ENCODE measurements at places on chromosomes 16 and 17.

DNA sequence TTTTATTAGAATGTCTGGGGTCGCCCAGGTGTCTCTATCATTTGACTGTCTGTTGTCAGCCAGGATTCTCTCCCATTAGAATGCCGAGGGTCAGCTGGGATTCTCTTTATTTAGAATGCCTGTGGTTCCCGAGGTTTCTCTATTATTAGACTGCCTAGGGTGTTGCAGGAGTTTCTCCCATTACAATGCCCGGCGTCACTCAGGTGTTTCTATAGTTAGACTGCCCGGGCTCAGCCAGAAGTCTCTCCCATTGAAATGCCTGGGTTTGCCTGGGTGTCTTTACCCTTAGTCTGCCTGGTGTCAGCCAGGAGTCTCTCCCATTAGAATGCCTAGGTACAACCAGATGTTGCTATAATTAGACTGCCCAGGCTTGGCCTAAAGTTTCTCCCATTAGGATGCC lies 2252.0 kb downstream of the TP53TG3F start:
- DNase-seq, result no peak

- no peak for DNase-seq
These were observed 94.3 kb downstream of the CYLD start for GRCh38 chr16:50836121-50836621.

DNA sequence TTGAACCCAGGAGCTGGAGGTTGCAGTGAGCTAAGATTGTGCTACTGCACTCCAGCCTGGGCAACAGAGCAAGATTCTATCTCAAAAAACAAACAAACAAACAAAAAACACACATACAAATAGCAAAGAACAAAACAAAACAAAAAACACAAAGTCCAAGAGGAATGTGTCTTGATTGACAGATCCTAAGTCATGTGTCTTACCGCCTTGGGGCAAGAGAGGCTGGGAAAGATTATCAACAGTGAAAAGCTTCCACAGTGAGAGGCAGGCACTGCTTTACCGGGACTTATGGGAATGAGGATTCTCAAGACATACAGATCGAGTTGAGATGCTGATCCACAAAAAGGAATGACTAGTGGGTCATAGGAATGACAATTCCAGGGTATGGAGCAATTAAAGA lies 62.7 kb upstream of the GAS7 start:
- DNase-seq, result no peak

DNA sequence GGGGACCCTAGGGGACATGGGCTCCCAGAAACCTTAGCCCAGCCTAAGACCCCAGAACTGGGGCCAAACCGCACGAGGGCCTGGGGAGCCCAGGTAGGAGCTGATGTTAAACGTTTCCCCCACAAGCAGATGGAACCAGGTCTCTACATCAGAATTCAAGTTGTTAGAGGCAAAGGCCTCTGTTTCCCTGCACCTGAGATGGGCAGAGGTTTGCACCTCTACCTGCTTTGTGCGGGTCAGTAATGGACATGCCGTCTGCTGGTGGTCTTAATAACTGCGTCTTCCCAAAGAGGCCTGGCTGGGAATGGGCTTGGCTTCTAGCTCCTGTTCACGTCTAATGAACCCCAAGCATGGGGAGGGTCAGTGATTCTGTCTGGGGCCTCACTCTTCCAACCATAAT lies 79.1 kb downstream of the NDE1 start:
- no peak for DNase-seq

DNA sequence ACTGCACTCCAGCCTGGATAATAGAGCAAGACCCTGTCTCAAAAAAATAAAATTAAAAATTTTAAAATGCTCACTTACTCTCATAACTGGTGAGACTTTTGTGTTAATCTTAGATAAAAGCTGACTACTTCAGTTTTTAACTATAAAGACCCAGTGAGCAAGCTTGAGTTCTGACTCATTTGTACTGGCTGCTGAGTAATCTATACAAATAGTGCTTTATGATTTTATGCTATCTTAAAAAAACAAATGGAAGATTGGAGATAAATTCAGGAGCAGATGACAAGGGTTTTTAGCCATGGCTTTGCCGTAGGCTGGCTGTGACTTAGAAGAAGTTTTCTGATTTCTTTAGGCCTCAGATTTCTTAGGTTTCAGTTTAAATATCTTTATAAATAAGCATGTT lies 30.5 kb downstream of the SNTB2 start:
- DNase-seq, result peak; percentile 45

GRCh38 chr17:81385320-81386111 lies 9.7 kb upstream of the BAHCC1 start:
- no peak for DNase-seq

DNA sequence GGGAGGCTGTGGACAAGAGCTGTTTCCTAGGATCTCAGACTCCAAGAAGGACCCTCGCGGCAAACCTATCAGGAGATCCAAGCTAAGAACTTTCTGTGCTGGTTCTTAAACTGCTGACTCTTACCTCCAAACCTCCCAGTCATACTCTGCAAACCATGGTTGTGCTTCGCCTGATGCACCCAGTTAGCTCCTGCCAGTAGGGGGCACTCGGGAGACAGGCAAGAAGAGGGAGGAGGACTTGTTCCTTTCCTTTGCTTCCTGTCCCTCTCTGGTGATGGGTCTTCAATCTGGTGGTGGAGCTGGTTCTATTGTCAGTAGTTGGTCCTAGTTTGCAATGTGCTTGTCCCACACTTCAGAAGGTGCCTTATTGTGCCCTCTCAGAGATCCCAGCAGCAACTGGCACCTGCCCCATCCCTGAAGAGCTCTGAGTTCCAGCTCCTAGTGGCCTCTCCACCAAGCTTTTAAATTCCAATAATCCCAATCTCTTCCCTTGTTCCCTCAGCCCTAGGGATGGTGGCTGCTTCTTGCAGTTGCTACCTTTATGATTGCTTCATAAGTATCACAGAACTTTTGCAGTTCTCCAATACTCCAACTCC lies 113.5 kb upstream of the RPL38 start:
- no peak for DNase-seq

DNA sequence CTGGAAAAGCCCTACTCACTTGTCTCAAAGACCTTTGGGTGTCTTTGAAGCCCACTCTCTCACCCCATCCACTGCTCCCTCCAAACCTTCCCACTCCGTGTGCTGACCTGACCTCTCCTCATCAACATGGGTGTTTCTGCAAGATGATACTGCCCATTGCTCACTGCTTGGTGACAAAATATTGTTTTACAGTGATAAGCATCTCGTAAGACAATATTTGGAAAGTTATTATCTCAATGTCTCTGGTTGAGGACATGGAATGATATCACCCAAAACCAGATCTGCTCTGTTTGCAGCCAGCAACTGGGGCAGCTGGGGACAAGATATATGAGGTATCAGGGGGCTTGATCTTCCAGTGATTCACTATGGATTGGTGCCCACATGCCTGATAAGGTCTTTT lies 195.8 kb downstream of the SALL1 start:
- no peak for DNase-seq

- no peak for DNase-seq
These were observed 3.3 kb downstream of the PRSS53 start for GRCh38 chr16:31085411-31085810.

DNA sequence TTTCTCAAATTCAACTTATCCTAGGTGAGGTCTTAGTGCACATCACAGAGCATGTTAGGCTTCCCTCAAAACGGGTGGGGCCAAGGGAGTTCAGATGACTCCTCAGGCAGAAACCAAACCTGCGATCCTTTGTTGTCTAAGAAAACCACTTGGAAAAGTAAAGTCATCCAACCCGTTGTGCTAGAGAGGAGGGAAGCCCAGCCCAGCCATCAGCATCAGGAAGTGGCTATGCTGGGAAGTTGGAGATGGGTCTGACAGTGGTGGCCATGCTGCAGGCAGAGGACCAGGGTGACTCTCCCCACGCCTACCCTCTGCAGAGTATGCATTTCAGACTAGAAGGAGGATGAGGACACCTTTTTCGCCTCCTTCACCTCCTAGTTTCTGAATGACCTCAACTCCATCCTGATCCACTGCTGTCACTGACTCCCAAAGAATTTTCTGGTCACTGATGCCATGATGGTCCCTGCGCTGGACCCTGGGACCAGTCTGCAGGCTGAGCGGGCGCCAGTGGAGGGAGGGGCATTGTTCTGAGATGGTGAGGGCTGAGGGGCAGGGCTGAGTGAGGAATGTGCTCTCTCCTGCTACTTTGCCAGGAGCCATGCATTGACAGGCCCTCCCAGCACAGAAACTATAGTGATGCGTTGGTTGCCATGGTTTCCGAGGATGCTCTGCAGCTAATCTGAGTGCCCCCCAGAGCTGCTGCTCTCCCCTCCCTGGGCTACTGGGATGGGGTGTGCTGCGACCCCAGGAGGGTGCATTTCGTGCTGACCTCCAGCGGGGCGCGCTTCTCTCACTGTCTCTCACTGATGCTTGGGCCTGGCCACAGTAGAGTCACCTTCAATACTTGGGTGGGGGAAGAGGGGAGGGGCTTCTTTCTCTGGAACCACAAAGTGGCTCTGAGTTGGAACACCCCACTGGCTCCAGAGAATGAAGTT lies 20.4 kb downstream of the ALOX12B start:
- no peak for DNase-seq

- DNase-seq, result no peak
These were observed 1.2 kb upstream of the FGF11 start for GRCh38 chr17:7437950-7438614.

GRCh38 chr16:17343028-17343427 lies 127.7 kb downstream of the XYLT1 start:
- DNase-seq, result no peak

- no peak for DNase-seq
These were observed 532 bp downstream of the ARRB2 start for GRCh38 chr17:4710693-4711634.

DNA sequence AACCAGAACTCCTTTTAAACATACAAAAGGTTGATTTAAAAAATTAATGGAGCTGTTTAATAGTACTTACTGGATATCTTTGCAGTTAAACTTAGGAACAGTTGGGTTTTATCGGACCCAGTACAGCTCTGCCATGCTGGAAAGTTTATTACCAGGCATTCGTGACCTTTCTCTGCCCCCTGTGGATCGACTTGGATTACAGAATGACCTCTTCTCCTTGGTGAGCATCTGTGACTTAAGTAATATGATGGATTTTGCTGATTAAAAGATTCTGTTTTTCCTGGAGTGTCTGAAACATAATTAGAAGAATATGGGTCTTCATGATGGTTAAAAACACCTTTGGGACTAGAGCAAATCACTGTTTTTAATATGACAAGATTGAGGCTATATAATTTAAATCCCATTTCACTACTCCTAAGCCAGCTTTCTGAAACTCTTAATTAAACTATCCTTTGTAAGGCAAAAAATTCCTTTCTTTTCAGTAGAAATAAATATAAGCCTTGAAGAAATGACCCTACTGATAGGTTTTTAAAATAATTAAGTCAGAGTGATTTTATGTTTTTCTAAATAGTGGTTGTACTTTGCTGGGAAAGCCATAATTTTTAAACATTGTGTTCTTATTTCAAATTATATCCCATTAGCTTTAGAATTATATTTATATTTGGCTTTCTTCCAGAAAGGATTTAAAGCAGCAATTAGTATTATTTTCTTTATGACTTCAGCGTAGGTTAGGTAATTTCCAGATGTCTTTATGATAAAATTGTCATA lies 45.7 kb upstream of the KPNB1 start:
- DNase-seq, result no peak

- DNase-seq, result no peak
These were observed 3.4 kb downstream of the MAP3K14 start for GRCh38 chr17:45313421-45313771.

DNA sequence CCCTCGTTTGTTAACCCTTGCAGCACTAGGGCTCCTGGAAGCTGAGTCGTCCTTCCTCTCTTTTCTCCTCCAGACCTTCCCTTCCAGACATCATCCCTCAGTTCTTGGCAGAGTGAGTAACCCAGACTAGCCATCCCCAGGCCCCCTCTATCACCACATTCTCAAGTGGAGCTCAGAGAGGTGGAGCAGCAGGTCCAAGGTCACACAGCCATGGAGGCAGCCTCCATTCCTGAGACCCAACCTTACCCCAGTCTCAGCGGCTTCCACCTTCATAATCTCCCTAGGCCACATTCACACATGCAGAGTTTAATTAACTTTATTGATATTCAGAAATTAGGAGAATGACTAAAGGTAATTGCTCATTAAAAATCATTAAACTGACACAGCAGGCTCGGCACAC lies 3.0 kb downstream of the SEZ6 start:
- DNase-seq, result no peak

DNA sequence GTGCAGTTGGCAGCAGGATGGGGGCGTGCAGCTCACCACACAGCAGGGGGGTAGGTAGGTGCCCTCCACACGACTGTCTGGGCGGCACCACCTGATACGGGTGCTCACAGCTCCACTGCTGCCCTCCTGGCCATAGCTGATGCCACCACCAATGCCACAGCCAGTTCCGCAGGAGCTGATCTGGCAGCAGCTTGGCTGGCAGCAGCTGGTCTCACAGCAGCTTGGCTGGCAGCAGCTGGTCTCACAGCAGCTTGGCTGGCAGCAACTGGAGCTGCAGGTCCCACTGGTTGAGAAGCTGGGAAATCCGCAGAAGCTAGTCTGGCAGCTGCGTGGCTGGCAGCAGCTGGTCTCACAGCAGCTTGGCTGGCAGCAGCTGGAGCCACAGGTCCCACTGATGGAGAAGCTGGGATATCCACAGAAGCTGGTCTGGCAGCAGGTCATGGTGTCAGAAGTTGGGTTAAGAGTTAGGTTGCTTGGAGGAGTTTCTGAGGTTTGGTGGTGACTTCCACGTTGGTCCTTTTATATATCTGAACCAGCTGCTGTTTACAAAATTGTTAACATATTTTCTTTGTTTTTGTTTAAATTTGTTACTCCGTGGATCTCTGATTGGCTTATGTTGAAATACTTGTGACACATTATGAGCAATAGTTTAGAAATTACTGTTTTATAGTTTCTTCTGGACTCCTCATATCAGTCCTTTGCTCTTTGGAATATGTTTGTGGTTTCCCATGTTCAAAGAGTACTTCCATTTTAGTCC lies at the start of gene KRTAP1-5:
TSS of gene KRTAP1-5 (minus strand) at position 494 of the 757 bp plus-strand sequence. CDS start at position 441, 53 bp downstream.
- DNase-seq, result no peak

DNA sequence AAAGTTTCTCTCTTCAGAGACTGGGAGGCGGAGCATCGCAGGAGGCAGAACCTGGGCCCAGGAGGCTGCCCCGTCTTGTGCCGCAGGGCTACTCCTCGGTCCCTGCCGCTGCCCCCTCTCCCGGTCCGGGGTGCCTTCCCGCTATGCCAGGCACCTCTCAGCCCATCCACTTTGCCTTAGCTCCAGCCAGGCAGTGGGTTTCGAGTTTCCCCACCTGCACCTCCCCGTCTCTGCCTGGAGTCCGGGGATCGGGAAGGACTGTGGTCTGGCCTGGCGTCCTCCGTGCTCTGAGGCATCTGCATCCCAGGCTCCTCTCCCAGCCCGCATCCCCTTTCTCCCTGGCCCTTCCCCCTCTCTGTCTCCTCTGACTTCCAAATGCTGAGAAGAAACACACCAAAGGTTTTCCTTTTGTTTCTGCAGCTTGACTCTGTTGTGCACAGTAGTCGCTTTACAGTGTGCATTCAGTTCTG lies 26.8 kb upstream of the PIK3R6 start:
- DNase-seq, result no peak

DNA sequence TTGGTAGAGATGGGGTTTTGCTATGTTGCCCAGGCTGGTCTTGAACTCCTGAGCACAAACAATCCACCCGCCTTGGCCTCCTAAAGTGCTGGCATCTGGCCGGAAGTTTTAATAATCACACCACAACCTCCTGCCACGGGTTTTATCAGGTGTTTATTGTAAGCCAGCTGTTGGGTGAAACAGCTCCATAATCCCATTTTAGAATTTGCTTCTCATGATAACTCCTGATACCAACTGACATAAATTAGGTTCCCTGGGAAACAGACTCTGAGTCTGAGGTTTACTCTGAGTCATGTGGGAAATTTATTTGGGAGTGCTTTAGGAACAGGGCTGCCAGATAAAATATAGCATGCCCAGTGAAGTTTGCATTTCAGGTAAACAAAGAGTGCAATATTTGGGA lies 122.6 kb upstream of the MED13 start:
- no peak for DNase-seq

- DNase-seq, result no peak
These were observed 21.7 kb downstream of the G6PC1 start for GRCh38 chr17:42922294-42922693.
